ENCODE measurements at places on chromosomes 3 and 15.
A peak's percentile ranks its signal among the peaks of the same experiment; 100 is the strongest.

DNA sequence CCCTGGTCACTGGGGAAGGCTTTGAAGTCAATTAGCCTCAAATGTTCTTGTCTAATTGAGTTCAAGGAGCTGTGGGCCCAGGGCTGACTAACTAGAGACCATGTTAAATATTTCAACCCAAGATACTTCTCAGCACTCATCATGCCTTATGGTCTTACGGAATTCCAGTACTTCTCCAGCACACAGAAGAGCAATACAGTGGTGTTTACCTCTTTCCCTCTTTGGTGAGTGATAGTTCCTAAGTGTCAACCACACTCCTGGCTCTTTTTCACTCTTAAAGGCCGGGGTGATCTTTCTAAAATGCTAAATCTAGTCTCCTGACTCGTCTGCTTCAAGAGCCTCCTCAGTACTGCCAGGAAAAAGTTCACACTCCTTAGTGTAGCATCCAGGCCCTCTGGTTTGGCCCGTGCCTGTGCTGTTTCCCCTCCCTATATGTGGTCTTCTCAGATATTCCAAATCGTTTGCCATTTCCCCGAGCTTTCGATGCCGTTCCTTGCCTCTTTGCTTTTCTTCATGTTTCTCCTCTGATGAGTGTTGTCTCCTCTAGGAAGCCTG lies 4.7 kb downstream of the MYZAP start:
- no peak for DNase-seq

DNA sequence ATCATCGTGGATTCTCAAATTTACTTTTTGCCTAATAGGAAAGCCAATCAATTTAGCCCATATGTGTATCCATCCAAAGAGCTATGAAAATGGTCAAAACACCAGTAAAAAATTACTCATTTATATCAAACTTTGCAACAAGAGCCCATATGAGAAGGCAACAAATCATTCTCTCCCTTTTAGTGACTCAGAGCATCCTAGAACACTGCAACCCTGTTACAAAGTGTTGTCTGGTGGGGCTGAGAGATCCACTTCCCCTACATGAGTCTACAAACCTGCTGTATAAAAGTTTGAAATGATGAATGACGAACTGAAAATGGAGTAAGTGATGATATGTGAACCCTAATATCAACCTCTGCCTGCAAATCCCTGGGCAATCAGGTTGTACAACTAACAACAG lies 23.3 kb downstream of the PDZRN3 start:
- no peak for DNase-seq

DNA sequence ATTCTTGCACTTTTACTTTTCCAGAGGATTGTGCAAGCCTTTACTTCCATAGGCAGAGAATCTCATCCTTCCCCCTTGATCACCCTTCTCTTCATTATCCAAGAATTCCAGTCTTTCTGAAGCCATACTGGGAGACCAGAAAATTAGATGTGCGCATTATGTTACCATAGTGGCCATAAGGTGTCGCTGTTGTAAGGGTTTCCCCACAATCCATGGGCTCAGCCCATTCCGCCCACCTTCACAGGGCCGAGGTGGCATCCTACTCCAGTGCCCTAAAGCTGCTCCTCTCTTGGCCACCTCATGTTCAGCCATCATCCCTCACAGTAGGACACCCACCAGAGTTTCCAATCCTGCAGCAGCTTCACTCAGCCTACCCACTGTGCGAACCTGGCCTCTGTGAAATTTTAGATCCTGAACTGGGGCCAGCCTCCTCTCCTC lies 35.0 kb downstream of the CTSH start:
- DNase-seq, result peak; percentile 30

DNA sequence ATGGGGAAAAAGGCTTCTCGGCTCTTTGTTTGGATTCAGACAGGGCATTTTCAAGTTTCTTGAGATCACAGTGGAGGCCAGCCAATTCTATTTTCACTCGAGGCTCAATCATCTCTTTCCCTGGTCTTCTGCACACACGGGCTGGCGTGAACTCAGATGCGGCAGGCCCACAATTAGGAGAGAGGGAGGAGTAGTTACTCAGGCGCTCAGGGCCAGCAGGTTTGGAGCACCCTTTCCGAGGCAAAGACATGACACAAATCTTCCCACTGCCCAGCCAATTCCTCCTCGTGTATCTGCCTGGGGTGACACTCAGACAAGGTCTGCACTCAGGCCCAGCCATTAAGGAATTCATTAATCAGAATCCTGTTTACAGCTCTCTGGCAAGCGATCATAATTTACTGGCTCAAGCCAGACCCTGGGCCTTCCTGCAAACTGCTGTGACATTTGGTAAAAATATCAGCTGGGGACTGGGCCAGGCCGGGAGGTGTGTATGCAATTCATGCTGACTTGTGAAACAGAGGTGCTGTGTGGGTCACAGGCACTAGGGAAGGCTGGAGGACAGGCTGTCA lies 68.1 kb upstream of the TLE3 start:
- DNase-seq, result no peak

DNA sequence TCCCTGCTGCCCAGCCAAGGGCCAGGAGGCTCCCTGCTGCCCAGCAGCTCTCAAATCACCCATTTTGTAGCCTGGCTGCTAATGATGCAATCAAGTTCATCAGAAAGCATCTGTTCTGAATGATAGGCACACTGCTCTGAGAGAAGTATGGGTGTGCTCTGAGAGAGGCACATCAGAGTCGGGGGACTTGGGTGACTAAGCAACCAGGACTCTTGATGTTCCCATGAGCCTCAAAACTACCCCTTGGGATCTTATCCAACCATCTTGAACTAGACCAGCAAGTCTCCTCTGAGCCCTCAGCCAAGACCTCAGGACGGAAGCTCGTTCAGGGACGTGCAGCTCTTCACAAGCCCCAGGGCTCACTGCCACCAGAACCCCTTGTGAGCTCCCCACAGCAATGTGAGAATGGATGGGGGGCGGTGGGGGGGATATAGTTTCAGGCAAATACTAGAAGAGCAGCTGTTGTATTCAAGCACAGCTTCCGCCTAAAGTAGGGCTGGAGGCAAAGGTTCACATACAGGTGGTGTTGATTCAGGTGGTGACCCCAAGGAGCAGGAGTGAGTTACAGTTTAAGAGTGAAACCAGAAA lies 52.2 kb upstream of the HES1 start:
- no peak for DNase-seq
